ENCODE measurements at places on chromosomes 7 and 10. TPM values are rescaled to one million over a fixed set of nuclear protein-coding genes. Genes with fewer than 3 reads are reported as not detected.

- DNase-seq = peak; percentile 17
Observed at GRCh38 chr7:121107923-121108498, 119.5 kb downstream of the CPED1 start.

GRCh38 chr7:45165857-45166256 lies 8.3 kb downstream of the RAMP3 start:
- no peak for DNase-seq

GNAT3 gene
- polyA plus RNA-seq = not detected

GNGT1 gene
- not detected for polyA plus RNA-seq

TFR2 gene
- polyA plus RNA-seq = 0.72 TPM

CRYGN gene
- 0.10 TPM for polyA plus RNA-seq
